NCI-H2029 treated with DMSO at 0.1 percent for 48 hours (cell line): ENCODE measurements at places on chromosomes 2 and 18.

- no peak for DNase-seq
Observed at GRCh38 chr2:44397447-44398175, 35.9 kb downstream of the CAMKMT start.

GRCh38 chr2:16204886-16205620, 264.7 kb downstream of the MYCN start:
- DNase-seq: no peak

- DNase-seq: no peak
Observed at GRCh38 chr2:6181926-6182325, 489.7 kb downstream of the SOX11 start.

- no peak for DNase-seq
Observed at GRCh38 chr18:48879008-48879431, 71.7 kb downstream of the SMAD7 start.

GRCh38 chr2:127508631-127509034, 17.7 kb downstream of the IWS1 start:
- peak; percentile 74 for DNase-seq

DNA sequence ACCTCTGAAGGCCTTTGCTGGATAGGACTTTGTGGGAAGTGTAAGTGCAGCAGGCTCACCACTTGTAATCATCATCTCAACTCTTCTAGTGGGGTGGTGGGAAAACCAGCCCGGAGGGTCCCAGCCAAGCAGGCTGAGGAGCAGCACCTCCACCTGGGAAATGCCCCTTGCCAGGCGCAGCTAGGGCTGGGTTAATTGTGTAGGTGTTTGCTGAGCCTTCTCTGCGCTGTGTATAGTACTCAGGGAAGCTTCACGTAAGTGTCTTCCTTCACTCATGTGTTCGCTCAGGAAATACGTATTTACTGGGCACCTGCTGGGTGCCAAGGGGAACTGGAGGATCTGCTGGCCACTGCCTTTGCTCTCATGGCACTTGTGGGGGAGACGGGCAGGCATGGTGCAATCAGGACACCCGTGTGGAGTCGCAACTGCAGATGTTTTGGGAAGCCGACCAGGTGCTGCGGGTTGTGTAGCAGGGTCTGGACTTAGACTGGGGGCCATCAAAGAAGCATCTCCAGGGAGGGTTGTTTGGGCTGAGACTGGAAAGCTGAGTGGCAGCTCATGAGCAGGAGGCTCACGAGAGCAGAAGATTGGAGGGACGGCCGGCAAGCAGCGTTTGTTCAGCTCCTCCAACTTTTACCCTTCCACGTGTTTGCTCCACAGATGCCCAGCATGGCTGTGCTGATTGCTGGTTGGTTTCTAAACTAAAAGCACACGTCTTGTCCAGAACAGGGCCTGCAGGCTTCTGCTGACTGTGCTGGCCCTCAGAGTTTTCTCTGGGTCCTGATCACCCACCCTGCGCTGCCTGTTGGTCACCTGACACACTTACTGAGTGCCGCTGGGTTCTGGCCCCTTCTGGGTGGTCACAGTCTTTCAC, 164.6 kb downstream of the LDLRAD4 start:
- no peak for DNase-seq

- DNase-seq: no peak
Observed at GRCh38 chr2:159175182-159175581, 111.3 kb downstream of the WDSUB1 start.

DNA sequence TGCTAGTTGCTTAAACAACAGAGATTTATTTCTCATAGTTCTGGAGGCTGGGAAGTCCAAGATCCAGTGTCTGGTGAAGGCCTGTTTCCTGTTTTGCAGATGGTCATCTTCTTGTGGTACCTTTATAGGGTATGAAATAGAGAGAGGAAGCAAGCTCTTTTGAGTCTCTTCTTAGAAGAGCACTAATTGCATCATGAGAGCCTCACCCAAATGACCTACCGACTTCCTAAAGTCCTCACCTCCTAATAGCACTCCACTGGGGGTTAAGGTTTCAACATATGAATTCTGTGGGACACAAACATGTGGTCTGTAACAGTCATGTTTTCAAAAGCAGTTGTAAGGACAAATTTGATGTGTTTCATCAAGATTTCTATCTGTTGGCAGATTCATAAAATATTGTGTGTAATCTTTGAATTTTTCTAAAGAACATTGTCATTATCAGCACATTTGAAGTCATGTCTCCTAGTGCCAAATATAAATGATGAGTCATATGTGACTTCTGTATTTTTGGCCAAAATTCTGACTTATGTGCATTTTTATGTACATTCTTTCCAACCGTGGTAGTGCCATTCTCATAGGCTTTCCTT, 45.3 kb downstream of the CD28 start:
- DNase-seq: no peak

DNA sequence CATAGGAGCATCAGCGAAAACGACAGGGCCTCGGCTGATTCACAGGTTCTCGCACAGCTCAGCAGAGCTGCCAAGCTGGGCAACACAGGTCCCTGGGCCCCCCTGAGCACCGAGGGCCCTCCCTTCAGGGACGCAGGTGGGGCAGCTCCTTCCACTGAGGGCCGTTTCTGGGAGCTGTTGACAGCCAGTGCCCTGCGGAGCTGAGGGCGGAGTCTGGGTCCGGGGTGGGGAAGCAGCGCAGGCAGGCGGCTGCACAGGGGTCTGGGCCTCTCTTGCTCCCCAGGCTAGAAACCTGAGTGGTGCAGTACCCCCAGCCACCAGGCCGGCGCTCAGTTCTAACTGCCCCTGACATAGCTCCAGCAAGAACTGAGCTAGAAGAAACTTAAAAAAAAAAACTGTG, 65.7 kb downstream of the PXDN start:
- DNase-seq: no peak

- DNase-seq: no peak
Observed at GRCh38 chr2:201114350-201114749, 1.6 kb upstream of the CFLAR start.

GRCh38 chr2:190469771-190470170, 61.6 kb downstream of the MFSD6 start:
- DNase-seq: peak; percentile 98

- no peak for DNase-seq
Observed at GRCh38 chr18:45958027-45958426, 9.1 kb downstream of the EPG5 start.

GRCh38 chr2:240921311-240921994, 15.3 kb downstream of the CROCC2 start:
- DNase-seq: no peak

- DNase-seq: no peak
Observed at GRCh38 chr2:3442185-3442584, 62.7 kb downstream of the TRAPPC12 start.

GRCh38 chr2:173151671-173152401, 76.2 kb downstream of the MAP3K20 start:
- DNase-seq: no peak

DNA sequence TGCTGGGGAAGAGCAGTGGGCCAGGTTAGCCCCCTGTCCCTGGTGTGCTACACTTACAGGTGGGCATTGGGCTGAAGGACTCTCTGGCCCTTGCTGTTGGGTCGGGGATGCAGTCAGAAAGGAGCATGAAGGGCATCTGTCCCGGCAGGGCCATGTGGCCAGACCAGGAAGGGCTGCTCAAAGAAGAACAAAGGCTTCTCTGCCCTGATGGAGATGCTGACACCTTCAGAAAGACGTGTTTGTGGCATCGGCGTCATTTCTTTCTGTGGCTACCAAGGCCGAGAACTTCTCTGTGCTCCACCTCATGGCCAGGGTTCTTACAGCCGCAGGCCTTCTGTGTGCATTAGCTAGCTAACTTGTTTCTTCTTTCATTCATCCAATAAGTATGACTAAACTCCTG, 239.1 kb downstream of the FAM210A start:
- no peak for DNase-seq

GRCh38 chr2:7280790-7281189, 363.6 kb downstream of the RNF144A start:
- no peak for DNase-seq

DNA sequence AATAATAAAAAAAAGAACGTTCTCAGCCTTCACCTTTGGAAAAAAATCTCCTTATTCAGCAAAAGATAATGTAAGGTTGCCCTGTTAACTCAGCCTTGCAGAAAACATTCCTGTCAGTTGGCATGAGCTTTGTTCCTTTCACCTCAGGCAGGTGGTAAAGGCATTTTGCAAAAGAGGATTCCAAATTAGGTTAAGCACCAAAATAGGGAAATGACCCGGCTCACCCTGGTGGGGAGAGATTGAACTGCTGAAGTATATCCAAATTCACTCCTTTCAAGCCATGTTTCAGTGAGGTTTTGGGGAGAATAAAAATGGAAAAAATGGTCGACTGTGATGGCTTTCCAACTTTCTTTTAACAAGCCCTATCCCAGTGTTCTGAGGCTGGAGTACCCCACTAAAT, 1988.8 kb upstream of the PIK3C3 start:
- no peak for DNase-seq

GRCh38 chr18:75088622-75089211, 120.2 kb downstream of the PTGR3 start:
- DNase-seq: no peak

- DNase-seq: no peak
Observed at GRCh38 chr2:65620524-65620923, 188.1 kb upstream of the SPRED2 start.

DNA sequence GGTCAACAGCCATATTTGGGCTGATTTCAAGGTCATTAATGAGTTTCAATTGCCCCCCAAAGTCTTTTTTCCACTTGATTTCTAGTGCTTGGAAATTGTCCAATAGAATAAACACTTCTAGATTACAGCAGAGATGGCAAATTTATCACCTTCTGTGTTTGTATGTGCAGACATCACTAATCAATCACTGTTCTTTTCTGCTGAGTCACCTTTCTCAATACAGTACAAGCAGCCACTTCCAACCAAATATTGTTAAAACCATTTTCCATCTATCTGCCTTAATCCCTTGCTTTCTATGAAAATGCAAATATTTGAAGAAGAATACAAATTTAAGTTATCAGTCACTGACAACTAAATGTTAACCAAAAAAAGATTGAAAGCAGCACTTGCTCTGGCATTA, 40.2 kb upstream of the ZNF521 start:
- DNase-seq: no peak

- DNase-seq: no peak
Observed at GRCh38 chr2:114046866-114047435, 157.1 kb downstream of the ACTR3 start.

DNA sequence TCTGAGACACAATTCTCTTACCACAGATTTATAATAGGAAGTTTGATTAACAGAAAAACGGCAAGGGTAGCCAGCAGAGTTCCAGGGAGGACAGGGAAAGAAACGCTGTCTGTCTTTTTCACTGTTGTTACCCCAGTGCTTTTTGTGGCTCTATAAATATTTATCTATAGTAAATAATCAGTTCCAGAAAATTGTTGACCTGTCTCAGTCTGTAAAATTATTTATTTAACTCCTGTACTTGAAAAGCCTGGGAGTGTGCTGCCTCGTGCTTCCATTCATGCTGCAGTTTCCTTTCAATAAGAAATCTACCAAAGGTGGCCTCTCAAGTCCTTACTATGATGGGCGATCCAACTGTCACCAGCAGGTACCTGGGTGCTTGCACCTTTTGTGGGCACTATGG, 102.9 kb downstream of the ETAA1 start:
- no peak for DNase-seq

DNA sequence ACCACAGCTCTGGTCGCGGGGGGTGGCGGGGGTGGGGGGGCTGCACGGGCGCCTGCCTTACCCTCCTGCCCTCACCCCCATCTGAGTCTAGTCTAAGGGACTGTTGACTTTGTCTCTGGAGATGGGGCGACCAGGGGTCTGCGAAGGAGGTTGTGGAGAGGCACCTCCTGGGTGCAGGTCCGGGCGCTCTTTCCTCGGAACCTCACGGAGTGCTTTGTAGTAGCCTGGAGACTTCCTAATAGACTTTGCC, 141.3 kb downstream of the MEIS1 start:
- DNase-seq: no peak

DNA sequence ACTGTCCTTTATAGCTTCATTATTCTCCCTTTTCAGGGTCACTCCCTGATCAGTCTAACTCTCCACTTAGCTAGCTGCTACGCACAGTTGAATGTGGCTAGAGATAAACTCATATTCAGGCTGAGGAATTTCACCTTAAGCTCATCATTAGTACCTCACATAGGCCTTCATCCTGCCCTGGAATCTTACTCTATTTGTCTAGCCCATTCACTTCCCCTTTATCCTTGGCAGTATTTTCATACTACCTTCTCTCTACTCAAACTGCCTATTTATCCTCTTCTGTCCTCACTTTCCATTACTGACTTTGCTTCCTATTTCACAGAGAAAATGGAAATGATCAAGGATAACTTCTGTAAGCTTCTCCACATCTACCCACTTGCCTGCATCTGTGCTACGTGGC, 10.6 kb upstream of the DSC2 start:
- DNase-seq: no peak

- DNase-seq: no peak
Observed at GRCh38 chr2:188931361-188931760, 42.8 kb upstream of the COL3A1 start.

DNA sequence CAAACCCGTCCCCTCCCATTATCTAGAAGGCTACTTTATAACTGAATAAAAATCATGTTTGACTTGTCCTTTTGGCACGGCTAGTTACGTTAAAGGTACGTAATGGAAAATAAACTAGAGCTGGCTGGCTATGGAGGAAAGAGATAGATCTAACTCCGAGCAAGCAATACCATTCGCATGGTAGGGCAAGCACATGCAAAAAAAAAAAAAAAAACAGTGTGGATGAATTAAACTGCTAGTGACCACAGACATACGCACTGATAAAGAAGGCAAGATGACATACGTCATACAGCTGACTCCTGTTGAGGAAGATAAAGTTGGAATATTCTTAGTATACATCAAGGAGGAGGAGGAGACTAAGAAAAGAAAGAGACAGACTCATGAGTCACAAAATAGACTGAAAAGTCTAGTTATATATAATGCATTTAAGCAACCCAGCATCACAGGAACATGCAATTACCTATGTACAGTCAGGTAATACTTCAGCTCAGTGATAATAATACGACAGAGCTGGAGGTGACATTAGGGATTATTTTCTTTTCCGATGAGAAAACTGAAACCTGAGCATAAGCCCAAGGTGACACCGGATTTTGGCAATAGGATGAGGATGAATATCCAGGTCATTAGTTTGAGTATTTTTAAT, 37.9 kb upstream of the NARS1 start:
- no peak for DNase-seq

- DNase-seq: no peak
Observed at GRCh38 chr18:10354241-10354811, 100.1 kb upstream of the APCDD1 start.

- no peak for DNase-seq
Observed at GRCh38 chr2:216643986-216644659, 10.9 kb downstream of the IGFBP2 start.

DNA sequence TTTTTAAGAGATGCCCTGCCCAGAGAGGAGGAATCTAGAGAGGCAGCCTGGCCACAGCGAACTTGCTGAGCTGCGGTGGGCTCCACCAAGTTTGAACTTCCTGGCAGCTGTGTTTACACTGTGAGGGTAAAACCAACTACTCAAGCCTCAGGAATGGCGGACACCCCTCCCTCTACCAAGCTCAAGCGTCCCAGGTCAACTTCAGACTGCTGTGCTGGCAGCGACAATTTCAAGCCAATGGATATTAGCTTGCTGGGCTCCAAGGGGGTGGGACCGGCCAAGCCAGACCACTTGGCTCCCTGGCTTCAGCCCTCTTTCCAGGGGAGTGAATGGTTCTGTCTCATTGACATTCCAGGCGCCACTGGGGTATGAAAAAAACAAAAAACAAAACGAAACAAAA, 289.4 kb downstream of the KCNS3 start:
- DNase-seq: no peak
